ENCODE measurements at places on chromosomes 2 and 18. TPM values are rescaled to one million over a fixed set of nuclear protein-coding genes. Genes with fewer than 3 reads are reported as not detected.

DNA sequence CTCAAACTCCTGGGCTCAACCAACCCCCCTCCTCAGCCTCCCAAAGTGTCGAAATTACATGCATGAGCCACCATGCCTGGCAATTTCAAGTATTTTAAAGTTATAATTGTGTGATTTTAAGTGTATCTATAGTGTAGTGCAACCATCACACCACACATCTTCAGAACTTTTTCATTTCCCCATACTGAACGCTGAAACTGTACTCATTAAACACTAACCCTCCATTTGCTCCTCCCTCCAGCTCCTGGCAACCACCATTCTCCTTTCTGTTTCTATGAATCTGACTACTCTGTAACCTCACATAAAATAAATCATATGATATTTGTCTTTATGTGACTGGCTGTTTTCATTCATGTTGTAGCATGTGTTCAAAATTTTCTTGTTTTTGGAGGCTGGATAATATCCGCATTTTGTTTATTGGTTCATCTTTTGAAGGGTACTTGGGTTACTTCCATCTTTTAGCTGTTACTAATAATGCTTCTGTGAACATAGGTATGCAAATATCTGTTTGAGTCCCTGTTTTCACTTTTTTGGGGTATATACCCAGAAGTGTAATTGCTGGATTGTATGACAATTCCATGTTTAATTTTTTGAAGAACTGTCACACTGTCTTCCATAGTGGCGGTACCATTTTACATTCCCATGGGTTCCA, 188.2 kb downstream of the PLCL1 start:
- no peak for DNase-seq

DNA sequence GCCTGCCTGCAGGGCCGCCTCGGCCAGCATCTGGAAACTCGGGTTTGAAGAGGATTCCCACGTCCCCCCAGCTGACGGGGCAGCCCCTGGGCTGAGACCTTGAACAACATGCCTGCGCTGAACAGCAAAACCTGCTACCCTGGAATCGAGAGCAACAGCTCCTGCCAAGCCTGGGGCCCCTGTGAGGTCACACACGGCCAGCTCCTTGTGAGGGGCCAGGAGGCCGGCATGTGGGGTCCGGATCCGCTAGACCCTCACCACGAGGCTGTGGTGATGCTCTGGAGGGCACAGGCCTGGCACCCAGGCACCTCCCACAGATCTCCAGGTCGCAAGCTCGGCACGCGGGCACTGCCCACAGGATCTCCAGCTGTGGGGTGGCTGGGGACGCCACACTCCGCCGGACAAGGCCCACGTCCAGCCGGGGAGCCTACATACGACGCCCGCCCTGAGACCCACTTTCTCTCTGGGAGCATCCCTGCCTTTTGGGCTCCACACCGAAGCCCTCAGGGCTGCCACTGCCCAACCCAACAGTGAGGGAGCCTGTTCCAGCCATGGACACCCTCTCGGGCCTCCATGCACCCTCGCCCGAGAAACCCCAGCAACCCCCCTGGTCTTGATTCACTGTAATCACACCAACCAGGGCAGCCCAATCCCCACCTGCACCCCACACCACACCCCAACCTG, 34.1 kb downstream of the SLC66A2 start:
- DNase-seq = no peak

DNA sequence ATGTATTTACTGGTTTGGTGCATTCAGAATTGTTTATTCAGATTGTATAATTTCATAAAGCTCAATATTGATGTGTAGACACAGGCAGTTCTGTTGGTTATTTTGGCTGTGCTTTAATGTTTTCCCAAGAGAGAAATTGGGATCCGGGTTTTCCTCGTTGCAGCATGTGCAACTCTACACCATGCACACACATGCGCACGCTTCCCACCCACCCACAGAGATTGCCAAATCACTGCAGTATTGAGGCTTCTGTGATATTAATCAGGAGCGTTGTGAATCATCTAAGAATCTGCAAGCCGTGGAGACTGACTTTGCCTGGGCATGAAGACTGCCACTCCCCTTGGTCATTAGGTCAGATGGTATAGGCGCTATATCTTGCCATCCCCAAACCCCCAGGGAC, 571.5 kb downstream of the SLC4A3 start:
- no peak for DNase-seq

DNA sequence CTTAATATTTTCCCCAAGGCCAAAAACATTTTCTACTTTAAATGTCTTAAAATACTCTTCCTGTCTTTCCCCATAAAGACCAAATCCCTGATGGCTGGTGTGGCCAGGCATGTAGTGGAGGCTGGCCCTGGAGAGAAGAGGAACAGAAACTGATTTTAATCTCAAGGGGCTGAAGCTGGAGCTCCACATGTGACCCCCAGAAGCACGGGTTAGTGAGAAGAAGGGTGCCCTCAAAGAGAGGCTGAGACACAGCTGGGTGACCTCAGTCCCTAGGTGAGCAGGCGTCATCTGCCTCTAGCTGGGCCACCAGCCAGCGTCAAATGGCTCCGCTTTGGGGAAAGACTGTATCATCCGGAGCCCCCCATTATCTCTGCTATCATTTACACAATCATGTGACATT, 19.3 kb upstream of the TMEM18 start:
- no peak for DNase-seq

DNA sequence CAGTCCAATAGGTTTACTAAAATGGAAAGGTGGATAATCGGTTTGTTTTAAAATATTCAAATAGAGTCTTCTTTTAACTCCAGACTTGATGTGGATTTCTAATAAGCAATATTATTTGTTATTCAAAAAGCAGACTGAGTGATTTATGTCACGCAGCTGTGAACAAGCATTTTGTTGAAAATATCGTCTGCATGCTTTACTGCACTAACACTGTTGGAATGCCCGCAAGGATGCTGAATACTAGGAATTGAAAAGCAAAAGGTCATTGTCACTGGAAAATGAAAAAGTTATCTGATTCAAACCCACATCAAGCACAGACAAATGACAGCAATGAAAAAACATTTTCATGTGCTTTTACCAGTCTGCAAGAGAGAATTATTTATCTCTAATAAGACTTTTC, 31.1 kb downstream of the CHN1 start:
- DNase-seq = no peak

- no peak for DNase-seq
Measured at GRCh38 chr18:11324956-11325882, 175.8 kb upstream of the PIEZO2 start.

The MRPL44 gene
- polyA plus RNA-seq = 40.4 TPM

The CHRNG gene
- polyA plus RNA-seq = 1.1 TPM

The RAB6C gene
- 1.2 TPM for polyA plus RNA-seq

The CRYBA2 gene
- not detected for polyA plus RNA-seq

The VWA3B gene
- polyA plus RNA-seq = 0.41 TPM

Data from right renal pelvis (tissue), 4 donors.